Activated CD4-positive, alpha-beta T cell treated with anti-CD3 and anti-CD28 coated beads, Interleukin-2, amount 10 ng/mL, durations not matched to agents 7 days and 5 days (primary cell): ENCODE measurements at places on chromosomes 1 and 21. TPM values are rescaled to one million over a fixed set of nuclear protein-coding genes. Genes with fewer than 3 reads are reported as not detected.

RAB25 gene
- total RNA-seq, result 0.50 TPM

RIPPLY3 gene
- total RNA-seq, result not detected

CERS2 gene
- total RNA-seq, result 173 TPM

PKP1 gene
- not detected for total RNA-seq

LRRC39 gene
- 0.46 TPM for total RNA-seq

DNA sequence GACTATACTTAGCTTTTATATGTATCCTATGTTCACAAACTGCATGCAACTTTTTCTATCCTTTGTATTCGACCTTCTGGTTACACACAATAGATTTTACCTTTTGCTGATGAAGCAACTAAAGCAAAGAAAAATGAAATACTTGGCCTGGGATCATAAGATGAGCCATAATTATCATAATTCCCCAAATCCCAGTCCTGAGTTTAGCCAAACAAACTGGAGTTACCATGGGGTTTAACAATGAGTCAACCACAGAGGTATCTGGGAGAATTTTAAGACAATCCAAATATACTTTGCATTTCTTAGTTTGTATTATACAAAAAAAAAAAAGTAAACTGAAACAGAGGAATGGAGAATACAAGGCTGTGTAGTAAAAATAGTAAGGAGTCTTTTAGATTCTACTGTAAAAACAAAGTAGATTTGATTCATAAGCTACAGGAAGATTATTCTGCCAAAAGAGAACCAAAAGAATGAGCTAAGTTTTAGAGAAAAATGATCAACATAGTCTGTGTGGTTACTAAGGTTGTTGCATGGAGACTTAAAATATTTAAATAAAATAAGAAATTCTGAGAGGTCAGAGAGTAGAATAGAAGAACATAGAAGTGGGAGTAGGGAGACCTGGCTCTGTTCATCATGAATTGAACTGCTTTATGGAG lies 60.4 kb upstream of the GORAB start:
- no peak for DNase-seq
- no peak overlapping the region for H3K27ac ChIP-seq
- H3K4me3 ChIP-seq, result no peak overlapping the region
- no peaks in the 10 kb centered on the region for H3K27me3 ChIP-seq

DNA sequence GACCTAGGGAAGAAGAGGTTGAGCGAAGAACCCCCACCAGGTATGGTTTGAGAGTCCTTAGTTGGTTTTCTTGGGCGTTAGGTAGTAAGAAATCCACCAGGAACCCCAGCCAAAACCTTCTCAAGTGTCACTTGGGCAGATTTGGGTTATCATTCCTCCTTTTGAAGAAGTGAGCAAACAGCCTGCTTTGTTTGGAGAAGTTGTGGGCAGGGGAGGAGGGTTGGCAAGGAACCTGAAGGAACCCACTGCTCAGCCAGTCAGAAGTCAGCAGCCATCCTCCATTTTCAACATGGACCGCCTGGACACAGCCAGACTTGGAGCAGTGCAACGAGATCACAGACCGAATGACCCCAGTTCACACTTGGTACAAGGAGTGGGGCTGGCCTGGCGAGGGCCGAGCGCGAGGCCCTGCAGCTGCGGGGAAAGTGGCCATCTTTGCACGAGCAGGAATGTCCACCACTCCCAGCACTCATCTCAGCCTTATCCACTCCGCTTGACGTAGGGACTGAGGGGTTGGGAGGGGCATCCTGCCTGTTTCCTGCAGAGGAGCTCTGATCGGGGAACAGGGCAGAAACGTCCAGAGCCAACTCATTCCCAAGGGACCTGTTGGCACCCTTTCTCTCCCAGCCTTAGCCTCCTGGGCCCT lies 7.2 kb downstream of the ADPRS start:
- H3K27ac ChIP-seq, result no peak overlapping the region
- no peak overlapping the region for H3K4me3 ChIP-seq
- H3K27me3 ChIP-seq, result no peaks in the 10 kb centered on the region
- peaks cover 6% of the 10 kb centered on the region for H3K4me1 ChIP-seq
- DNase-seq, result no peak
- peaks cover 13% of the 10 kb centered on the region for H3K36me3 ChIP-seq

GRCh38 chr1:38475624-38476005 lies 384.0 kb downstream of the RRAGC start:
- H3K4me3 ChIP-seq, result no peak overlapping the region
- H3K27me3 ChIP-seq, result peaks cover 66% of the 10 kb centered on the region
- no peak overlapping the region for H3K27ac ChIP-seq
- peaks cover 12% of the 10 kb centered on the region for H3K4me1 ChIP-seq
- H3K36me3 ChIP-seq, result peaks cover 1% of the 10 kb centered on the region

DNA sequence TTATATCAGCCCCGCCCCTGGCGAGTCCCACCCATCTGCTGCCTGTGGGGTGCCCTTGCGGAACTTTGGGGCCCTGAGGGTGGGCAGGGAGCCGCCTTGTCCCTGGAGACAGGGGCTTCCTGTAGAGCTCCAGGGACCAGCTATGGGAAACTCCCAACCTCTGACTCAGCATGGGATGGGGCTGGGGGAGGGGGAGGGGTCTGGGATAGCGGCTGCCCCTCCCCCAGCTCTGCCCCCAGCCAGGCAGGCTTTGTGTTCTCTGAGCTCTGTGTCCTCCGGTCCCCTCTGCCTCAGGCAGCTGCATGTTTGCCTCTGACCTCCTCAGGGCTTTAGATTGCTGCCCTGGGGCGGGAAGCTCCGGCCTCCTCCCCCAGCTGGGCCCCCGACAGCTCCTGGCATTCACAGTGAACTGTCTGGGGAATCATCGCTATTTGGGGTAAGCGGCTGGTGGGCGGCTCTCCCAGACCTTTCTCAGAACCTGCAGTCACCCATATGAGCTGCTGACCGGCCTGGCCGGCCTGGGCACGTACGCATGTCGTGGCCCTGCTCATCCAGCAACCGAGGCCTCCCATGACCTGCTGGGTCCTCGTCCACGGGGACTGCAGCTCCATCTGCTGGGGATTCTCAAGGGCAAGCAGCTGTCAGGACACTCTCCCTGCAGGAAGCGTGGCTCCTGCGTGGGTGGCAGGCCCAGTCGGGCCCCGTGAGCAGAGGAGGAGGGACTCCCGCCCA lies 17.1 kb downstream of the ARHGEF16 start:
- no peak overlapping the region for H3K27ac ChIP-seq
- DNase-seq, result no peak
- no peaks in the 10 kb centered on the region for H3K4me1 ChIP-seq

DNA sequence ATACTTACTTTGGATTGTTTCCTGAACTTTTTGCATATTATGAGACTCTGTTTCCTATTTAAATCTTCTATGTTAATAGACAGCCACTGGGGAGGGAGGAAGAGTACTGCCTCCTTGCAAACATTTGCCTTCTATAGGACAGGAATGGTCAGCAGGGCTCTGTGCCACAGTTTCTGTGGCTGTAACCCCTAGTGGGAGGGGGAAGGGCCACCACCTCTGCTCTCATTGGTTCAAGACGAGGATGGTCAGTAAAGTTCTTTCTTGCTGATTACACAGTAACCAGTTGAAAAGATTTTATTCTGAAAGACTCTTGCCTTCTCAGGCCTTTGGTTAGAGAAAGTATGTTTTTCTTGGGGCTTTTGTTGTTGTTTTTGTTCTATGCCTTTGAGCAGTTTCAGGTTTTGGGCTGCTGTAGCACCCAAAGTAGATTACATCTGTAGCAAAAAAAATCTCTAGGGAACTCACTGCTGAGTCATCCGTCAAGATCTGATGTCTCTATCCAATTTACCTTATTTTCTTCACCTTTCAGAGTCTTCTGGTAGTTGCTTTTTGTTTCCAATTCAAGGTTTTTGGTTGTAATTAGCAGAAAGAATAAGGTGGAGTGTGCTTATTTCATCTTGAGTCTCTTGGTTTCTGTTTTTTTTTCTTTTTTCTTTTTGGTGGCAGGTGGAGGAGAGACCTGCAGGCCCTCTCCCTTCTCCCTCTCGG lies 23.1 kb downstream of the SLC35A3 start:
- H3K27ac ChIP-seq, result no peak overlapping the region
- no peak overlapping the region for H3K4me3 ChIP-seq
- peaks cover 38% of the 10 kb centered on the region for H3K36me3 ChIP-seq
- H3K4me1 ChIP-seq, result no peaks in the 10 kb centered on the region

GRCh38 chr1:940107-941014 lies 16.6 kb downstream of the SAMD11 start:
- peaks cover 35% of the 10 kb centered on the region for H3K27me3 ChIP-seq
- peaks cover 3% of the 10 kb centered on the region for H3K4me1 ChIP-seq
- peaks cover 4% of the 10 kb centered on the region for H3K36me3 ChIP-seq
- H3K4me3 ChIP-seq, result no peak overlapping the region
- no peak overlapping the region for H3K27ac ChIP-seq

- H3K4me1 ChIP-seq, result peaks cover 37% of the 10 kb centered on the region
- DNase-seq, result no peak
- no peak overlapping the region for H3K4me3 ChIP-seq
- peak overlapping the region; percentile 51 for H3K27ac ChIP-seq
- H3K36me3 ChIP-seq, result peaks cover under 1% of the 10 kb centered on the region
These were observed 4.6 kb downstream of the COL9A2 start for GRCh38 chr1:40312238-40313205.

GRCh38 chr1:214548988-214549387 lies 2.4 kb downstream of the PTPN14 start:
- peaks cover 10% of the 10 kb centered on the region for H3K4me1 ChIP-seq
- peaks cover 59% of the 10 kb centered on the region for H3K27me3 ChIP-seq
- DNase-seq, result no peak
- H3K4me3 ChIP-seq, result no peak overlapping the region

GRCh38 chr21:36678538-36678937 lies 20.4 kb upstream of the SIM2 start:
- H3K27ac ChIP-seq, result no peak overlapping the region
- H3K27me3 ChIP-seq, result peaks cover 47% of the 10 kb centered on the region
- no peaks in the 10 kb centered on the region for H3K36me3 ChIP-seq
- no peak for DNase-seq

GRCh38 chr1:245182028-245182427 lies 27.2 kb downstream of the KIF26B start:
- no peaks in the 10 kb centered on the region for H3K36me3 ChIP-seq
- DNase-seq, result no peak
- no peaks in the 10 kb centered on the region for H3K27me3 ChIP-seq
- no peak overlapping the region for H3K27ac ChIP-seq
- H3K4me1 ChIP-seq, result peaks cover 2% of the 10 kb centered on the region

DNA sequence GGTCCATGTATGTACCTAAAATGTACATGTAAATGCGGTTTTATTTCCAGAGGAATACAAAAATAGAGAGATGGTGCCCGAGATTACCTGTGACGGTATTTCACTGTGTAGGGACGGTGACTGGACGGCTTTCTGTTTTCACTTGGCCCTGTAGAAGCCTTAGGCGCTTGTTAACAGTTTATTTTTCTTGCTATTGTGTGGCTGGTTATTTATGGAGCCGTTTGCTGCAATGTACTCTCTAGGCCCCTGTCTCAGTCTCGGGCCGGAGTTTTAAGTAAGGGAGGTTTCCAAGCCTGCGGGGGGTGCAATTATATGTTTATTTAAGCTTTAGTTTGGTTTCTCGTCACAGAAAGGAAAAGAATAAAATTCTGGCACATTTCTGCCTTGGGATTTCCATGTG lies 413 bp downstream of the EFCAB7 start:
- peak overlapping the region; percentile 95 for H3K27ac ChIP-seq
- no peak for DNase-seq

- peaks cover 73% of the 10 kb centered on the region for H3K4me1 ChIP-seq
- H3K4me3 ChIP-seq, result no peak overlapping the region
- H3K36me3 ChIP-seq, result peaks cover 25% of the 10 kb centered on the region
- H3K27me3 ChIP-seq, result no peaks in the 10 kb centered on the region
These were observed 36.6 kb downstream of the CAPZB start for GRCh38 chr1:19448491-19449439.

DNA sequence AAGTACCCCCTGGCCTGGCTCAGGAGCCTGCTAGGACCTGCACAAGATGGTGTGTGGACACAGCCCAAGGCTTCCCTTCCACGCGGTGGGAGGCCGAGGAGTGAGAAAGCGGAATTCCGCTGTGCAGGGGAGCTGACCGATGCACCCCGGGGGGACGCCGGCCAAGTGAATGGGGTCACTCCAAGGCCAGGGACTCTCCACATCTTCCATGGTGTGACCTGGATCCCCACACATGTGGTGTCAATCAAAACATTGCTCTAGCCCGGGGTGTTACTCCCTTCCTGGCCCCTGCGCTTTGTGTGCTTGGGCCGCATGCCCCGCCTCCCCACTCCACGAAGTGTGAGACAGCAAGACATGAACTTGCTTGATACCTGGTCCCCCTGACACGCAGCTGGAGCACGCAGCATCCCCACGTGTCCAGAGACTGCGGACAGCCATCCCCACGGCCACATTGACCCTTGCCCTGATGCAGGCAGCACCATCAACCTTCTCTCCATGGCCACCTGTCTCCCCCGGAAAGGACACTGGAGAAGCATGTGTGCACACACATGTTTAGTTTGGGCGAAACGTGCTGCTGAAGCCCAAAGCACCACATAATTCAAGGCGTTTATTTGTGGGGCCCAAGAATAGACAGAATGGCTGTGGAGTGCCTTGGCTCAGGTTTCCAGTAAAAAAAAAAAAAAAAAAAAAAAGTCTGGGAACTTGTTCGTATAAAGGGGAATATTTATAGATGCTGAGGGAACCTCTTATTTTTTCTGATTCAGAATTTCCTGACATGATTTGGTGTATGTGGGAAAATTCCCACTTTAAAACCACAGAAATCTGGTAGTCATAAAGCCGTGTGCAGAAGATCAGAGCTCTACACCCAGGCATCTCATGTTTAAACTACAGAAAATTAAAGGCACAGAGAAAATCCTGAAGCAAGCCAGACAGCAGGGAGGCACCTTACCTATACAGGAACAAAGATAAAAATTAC lies 171.7 kb downstream of the HUNK start:
- H3K27me3 ChIP-seq, result peaks cover 7% of the 10 kb centered on the region
- no peaks in the 10 kb centered on the region for H3K4me1 ChIP-seq
- no peak overlapping the region for H3K4me3 ChIP-seq
- no peak overlapping the region for H3K27ac ChIP-seq
- no peaks in the 10 kb centered on the region for H3K36me3 ChIP-seq

DNA sequence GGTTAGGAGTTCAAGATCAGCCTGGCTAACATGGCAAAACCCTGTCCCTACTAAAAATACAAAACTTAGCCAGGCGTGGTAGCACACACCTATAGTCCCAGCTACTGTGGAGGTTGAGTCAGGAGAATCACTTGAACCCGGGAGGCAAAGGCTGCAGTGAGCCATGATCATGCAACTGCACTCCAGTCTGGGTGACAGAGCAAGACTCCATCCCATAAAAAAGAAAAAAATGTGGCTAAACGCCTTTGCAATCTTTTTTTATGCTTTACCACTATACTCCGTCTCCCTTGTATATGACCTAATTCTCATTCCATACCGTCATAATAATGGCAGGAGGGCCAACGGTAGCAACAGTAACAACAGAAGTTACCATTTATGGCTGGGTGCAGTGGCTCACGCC lies 109.5 kb downstream of the ASH1L start:
- no peak overlapping the region for H3K27ac ChIP-seq
- peaks cover 29% of the 10 kb centered on the region for H3K36me3 ChIP-seq
- no peaks in the 10 kb centered on the region for H3K4me1 ChIP-seq
- no peaks in the 10 kb centered on the region for H3K27me3 ChIP-seq
